MCF 10A (cell line): ENCODE measurements at places on chromosomes 3 and 15. TPM values are rescaled to one million over a fixed set of nuclear protein-coding genes. Genes with fewer than 3 reads are reported as not detected.

Gene PLA1A
- total RNA-seq, result not detected in 2 replicates

Gene CORO2B
- 0.47 and 0.79 TPM in 2 replicates for total RNA-seq

Gene NR2E3
- total RNA-seq, result 0.49 and 0.56 TPM in 2 replicates

Gene GOLGA8G
- 0.09 TPM in 1 of 2 replicates, not detected in the other for total RNA-seq

Gene CKMT1A
- 11.4 and 27.5 TPM in 2 replicates for total RNA-seq

Gene EOGT
- 40.9 and 41.7 TPM in 2 replicates for total RNA-seq

Gene UTS2B
- 0.26 TPM in 1 of 2 replicates, not detected in the other for total RNA-seq

Gene ACSBG1
- total RNA-seq, result not detected in 2 replicates

Gene KNG1
- not detected in 2 replicates for total RNA-seq

Gene NANOGP8
- total RNA-seq, result 0.75 TPM in 1 of 2 replicates, not detected in the other

DNA sequence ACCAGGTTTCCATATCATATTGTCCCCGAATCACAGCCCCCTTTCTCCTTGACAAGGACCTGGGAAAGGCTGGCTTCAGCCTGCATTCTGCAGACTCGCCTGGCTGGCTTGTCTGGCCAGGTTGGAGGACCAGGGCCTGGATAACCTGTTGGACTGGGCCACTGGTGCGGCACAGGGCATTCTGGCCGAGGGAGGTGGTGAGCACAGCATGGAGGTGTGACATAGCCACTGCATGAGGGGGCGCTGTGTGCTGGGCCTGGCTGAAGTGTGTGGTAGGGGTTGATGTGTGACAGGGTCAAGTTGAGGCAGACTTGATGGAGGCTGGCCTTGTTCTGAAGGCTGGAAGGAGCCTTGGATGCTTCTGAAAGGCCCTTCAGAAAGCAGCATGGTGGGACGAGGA is 2.9 kb downstream of the ESYT3 start:
- no peak for DNase-seq

- no peak for DNase-seq
Observed at GRCh38 chr3:50632450-50632849, 15.5 kb downstream of the MAPKAPK3 start.

DNA sequence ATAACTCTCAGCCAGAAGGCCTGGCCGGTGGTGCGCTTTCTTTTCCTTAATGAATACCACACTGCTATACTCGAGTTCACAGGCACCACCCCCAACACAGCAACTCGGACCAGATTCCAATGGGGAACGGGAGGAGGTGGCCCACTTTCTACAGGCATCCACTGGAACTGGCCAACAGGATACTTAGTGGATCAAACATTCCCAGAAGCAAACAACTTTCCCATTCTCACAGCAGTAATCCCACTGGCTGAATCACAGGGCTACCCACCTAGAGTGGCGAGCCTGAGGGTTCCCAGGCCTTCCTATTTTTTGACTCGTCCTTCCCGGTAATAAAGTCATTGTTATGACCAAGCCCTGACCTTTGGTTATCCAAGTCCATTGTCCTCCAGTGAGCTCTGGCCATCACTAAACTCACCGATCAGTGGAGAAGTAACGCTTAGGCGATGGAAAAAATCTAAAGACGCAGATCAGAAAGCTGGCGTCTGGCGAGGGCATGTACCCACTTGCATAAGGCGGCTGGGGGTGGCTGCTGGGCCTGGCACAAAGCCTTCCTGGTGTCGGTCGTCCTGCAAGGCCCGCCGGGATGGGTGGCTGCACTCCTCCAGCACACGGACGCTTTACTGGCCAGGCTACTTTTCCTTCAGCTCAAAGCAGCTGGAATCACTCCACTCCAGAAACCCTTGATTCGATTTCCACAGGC is 1.2 kb downstream of the EOGT start:
- DNase-seq, result peak; percentile 82

DNA sequence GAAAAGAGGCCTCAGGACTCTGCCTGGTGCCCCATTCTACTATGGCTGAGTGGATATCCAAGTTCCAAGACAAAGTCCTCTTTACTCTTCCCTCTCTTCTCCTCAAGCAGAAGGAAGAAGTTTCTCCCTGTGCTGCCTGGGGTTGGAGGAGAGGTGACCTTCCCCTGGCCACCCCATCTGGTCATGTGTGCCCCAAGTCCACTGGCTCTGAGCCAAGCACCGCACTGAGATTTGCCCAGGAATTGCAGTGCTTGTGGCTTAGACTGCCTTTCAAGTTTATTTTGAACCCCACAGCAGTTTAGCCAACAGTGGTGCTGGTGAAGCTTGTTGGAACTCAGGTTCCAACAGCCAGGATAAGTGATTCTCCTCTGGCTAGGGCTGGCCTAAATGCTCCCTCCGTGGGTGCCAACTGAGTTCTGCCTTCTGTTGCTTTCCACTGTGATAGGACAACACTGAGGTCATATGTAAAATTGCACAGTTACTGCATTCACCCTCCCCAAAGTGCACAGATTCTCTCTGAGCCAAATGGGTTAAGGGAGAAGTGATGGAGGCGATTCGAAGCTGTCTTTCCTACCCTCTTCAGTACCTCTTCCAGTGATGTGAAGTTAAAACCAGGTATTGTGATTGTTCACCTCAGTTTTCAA is 69.9 kb downstream of the TMCO5A start:
- no peak for DNase-seq

- DNase-seq, result no peak
Observed at GRCh38 chr15:94185547-94186236, 45.7 kb upstream of the MCTP2 start.

GRCh38 chr3:189195302-189195701 is 23.5 kb downstream of the TPRG1 start:
- peak; percentile 4 for DNase-seq

GRCh38 chr15:39127925-39128617 is 452.8 kb upstream of the THBS1 start:
- peak; percentile 80 for DNase-seq

- peak; percentile 79 for DNase-seq
Observed at GRCh38 chr3:121995161-121996137, 26.6 kb downstream of the ILDR1 start.

- peak; percentile 65 for DNase-seq
Observed at GRCh38 chr15:100877551-100877950, 2.1 kb upstream of the ALDH1A3 start.
